Stimulated activated CD4-positive, alpha-beta T cell treated with anti-CD3 and anti-CD28 coated beads, TNF-alpha, amount 100 ng/mL, for 1 hour (primary cell): ENCODE measurements at places on chromosomes 3 and 15.

DNA sequence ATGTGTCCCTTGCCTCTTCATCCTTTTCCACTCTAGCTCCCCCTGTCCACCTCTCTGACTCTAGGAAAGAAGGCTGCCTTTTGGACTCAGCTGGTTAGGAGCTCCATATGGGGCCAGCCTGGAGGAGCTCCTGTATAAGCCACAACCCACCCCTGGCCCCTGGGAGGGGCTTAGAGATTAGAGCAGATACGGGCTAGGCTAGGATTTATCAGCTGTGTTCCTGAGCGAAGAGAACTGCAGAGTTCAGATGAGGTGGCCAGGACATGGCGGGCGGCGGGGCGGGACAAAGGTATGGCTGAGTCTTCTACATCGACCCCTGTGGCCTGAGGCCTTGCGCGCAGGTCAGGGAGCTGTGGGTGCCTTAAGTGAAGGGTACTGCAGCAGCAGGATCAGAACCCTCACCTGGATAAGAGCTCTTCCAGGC, 7.9 kb downstream of the NBEAL2 start:
- no peak for DNase-seq

DNA sequence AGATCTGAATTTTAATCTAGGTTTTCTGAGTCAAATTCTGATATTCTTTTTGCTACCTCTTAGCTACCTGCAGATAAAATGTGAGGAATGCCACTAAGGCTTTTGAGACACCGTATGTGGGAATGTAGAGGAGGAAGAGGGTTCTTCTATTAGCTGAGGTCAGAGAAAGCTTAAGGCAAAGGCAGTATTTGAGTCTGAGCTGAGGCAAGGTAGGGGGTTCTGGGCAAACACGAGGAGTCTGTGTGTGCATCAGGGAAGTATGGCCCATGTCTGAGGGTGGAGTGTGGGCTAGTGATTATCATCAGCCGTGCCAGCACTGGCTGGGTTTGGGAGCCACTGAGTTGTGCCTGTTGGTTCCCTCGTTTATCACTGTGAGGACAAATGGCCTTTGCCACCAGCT, 181.1 kb downstream of the SOX2 start:
- DNase-seq: no peak

DNA sequence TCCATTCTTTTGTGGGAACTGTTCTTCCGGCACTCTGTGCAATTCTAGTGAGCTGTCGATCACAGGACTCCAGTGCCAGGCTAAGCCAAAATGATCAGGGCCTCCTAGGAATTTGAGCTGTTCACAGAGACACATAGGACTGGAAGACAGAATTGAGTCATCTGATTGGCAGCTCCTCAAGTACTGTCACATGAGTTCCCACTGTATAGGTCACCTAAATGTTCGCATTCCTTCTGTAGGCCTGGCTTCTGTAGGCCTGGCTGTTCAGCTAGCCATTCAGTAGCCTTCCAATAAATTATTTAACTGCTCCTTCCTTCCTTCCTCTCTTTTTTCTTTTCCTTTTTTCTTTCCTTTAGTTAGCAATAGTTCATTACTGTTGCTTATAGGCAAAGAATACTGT, 4.3 kb downstream of the PROS1 start:
- DNase-seq: no peak

DNA sequence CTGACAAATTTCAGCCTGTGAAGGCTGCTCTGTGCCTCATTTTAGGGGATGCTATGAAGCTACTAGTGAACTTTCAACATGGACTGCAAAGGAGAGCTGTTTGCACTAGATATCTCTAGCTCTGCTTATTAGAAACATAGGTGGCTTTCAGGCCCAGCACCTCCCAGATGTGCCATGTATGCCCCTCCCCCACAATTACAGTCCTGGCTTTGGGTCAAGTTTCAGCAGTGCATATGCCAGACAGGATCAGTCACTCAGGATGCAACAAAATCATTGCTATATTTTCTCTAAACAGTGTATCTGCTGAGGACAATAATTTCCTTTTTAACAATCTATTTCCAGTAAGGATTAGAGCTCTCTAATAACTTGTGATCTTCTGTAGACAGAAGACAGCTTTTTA, 178.8 kb upstream of the STAC start:
- no peak for DNase-seq

DNA sequence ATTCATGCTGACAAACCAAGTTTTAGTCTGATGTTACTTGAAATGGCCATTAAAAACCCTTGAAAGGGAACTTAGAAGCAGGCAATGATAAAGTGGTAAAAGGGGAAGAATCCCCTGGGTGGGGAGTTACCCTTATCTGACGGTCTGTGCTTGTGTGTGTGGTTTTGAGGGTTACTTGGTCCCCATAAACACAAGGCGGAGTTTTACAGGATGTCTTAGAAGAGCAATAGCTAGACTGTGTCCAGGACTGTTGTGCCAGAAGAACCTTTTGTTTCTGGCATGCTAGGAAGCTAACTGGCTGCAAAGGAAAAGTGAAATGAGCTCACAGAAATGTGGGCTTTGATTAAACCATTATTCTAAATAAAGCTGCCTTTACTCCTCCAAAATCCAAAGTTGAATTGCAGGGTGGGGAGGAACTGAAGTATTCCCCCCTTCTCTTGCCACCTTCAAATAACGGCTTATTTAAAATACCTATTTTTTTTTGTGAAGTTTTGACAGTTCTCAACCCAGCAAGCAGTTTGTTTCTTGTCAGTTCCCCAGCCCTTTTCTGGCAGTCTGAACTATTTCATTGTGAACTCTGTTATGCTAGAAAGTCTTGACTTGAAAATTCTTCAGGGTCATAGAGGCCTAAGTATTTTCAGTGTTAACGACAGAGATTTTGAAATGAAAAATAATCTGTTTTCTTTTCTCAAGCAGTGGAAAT, 443.5 kb downstream of the OTOL1 start:
- no peak for DNase-seq

DNA sequence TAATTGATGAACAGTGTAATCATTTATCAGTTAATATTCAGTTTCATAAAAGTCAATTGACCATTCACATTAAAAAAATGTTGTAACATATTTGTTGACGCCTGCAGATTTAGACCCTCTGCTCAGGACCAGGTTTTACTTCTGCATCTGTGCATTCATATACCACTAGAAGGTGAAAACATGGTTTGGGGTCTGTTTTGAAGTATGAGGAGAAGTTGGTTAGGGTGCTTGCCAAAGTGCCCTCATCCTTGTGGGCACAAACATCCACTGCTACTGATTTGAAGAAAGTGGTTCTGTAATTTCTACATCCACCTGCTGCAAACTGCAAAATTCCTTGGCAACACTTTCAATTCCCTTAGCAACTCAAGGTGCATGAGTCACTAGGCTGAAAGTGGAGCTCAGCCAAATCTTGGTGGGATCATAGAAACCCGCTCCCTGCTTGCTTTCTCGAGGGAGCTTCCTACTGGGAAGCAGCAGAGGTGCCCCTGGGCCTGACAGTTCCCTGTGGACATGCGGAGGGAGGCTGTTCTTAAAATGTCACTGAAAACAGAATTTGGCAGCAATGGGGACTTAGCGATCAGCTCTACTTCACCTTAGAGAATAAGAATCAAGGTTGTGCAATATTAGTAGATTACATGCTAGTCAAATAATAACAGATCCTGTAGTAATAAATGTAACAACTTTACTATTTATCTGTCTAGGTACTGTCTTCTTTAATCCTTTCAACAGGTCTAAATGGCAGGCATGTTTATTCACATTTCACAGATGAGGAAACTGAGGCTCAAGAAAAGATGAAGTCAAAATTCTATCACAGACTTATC, 301.0 kb upstream of the TBL1XR1 start:
- DNase-seq: no peak

- no peak for DNase-seq
Observed at GRCh38 chr3:88824666-88825564, 282.5 kb upstream of the EPHA3 start.

GRCh38 chr3:88280326-88280725, 130.6 kb downstream of the C3orf38 start:
- DNase-seq: no peak

DNA sequence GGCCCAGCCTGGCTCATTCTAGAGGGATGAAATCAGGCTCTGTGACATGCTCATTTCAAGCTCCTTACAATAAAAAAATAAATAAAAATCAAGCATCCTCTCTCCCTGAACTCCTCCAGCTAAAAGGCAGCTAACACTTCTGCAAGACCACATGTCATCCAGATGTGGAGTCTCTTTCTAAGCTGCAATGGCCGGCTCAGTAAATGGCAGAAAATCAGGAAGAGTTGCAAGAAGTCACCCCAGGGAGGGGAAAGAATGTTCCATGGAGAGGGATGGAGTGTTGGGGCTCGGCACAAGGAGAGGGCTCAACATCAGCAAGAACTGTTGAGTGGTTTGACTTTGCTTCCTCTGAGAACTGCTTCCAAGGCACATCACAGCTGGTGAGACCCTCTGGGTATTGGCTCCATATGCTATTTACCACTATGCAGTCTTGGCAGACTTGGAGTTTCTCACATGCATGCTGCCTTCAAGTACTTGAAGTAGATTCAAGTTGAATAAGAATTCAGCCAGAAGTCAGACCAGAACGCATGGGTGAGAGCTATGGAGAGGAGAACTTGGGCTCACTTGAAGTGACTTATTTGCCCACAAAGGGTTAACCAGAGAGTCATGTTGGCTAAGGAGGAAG, 689.0 kb downstream of the NTRK3 start:
- DNase-seq: no peak

GRCh38 chr3:47888986-47889757, 86.2 kb downstream of the DHX30 start:
- no peak for DNase-seq

- no peak for DNase-seq
Observed at GRCh38 chr3:136817448-136817847, 1.5 kb upstream of the SLC35G2 start.

DNA sequence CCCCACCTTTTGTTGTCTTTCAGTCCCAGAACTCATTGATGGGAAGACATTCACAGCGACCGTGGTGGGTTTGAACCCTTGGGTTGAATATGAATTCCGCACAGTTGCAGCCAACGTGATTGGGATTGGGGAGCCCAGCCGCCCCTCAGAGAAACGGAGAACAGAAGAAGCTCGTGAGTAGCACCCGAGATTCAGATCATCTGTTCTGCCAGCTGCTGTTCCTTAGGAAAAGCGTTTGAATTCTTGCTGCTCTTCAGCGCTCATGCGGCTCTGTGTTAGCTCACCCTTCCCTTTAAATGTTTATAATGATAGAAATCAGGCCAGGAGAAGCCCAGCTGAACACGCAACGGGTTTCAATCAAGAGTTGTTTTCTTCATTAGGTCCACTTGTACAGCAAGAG, 73.0 kb downstream of the IL5RA start:
- DNase-seq: no peak

GRCh38 chr3:63631670-63632069, 20.8 kb upstream of the SNTN start:
- DNase-seq: no peak

DNA sequence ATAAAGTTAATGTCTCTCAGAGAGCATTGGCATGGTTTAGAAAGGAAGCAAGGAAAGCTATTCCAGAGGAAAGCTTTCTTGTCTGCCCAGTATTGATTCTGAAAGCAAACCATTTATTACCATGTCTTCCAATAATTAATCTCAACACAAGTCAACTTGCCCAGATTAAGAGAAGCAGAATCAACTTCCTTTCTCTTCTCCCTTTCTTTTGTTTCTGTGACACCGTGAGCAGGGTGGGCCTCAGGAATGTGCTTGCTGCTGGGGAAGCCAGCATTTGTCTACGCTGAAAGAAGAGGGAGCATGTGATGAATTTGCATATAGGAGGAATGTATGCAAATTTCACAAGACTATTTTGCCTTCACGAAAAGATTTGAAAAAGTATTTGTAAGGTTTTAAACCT, 368.6 kb upstream of the ROPN1 start:
- DNase-seq: no peak
